PC-3 (cell line): ENCODE measurements at places on chromosomes 1 and 21. TPM values are rescaled to one million over a fixed set of nuclear protein-coding genes. Genes with fewer than 3 reads are reported as not detected.
A peak's percentile ranks its signal among the peaks of the same experiment; 100 is the strongest.

- no peak for DNase-seq
Measured at GRCh38 chr1:20368866-20369470, 78.3 kb downstream of the VWA5B1 start.

DNA sequence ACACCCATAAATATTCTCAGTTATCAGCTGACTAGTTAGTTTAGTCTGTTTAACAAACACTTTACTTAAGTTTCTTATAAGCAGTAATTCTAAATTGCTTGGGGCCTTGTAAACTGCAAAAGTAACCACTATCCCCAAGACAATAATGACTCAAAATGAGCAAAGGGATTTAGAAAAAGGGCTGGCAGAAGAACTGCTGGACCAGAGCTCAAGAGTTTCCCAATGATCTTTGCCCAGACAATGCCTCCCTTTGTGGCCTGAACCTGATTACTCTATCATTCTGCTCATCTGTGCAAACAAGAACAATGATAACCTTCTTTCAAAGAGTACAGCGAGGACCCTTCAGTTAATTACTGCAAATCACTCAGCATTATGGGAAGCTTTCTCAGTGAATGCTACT lies 123.5 kb downstream of the TIAM1 start:
- DNase-seq: peak; percentile 72

DNA sequence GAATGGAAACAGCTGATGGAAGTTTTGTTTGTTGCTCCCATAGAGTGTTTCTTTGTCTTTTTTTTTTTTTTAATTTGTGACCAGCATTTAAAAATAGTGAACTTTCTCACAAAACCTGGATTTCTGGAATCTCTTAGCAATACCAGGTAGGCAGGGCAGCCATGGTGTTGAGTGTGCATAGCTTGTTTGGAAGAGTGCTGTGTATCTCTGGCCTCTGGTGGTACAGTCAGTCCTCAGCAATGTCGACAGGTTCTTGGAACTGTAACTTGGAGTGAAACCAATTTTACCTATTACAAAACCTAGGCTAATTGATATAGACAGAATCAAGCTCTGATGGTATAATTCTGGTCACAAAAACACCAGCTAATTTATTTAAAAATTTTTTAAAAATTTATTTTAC lies 6.7 kb downstream of the AADACL3 start:
- DNase-seq: no peak

MYOG gene
- total RNA-seq: not detected in 2 replicates

TATDN3 gene
- total RNA-seq: 8.8 and 12.7 TPM in 2 replicates

- DNase-seq: no peak
Measured at GRCh38 chr1:190102757-190103326, 374.8 kb downstream of the BRINP3 start.

- DNase-seq: no peak
Measured at GRCh38 chr1:169117014-169117413, 10.5 kb downstream of the ATP1B1 start.

DNA sequence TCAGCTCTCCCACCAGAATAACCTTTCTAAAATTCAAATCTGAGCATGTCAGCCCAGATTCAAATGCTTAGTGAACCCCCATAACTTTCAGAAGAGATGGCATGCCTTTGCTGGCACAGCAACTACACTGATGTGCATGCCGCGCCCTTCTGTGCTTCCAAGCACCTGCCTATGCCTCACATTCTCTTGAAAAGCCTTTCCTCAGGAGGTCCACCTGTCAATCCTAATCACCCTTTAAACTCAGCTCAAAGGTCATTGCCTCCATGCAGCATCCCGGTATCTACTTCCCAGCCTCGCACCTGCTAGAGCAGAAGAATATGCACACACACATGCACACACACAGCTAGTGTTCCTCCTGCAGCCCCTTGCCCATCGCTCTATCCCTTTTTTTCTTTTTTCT lies 5.2 kb upstream of the S100A2 start:
- DNase-seq: no peak

GRCh38 chr1:184911830-184912229 lies 62.5 kb downstream of the NIBAN1 start:
- DNase-seq: no peak

DNA sequence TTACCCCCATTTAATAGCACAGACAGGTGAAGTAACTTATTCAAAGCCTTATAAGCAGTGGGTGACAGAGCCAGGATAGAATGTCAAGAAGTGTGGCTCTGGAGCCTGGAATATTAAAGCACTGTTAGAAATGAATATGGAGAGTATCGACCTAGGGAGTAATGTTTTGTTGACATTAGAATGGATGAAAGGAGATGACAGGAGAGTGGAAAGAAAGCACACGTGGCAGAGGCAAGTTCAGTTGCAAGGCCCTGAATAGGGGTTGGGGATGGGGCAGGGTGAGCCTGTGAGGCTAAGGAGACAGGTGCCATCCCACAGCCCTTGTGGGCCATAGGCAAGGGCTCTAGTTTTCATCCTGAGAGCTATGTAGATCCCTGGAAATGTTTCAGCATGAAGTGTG lies 125.5 kb upstream of the PLXNA2 start:
- DNase-seq: no peak
